ENCODE measurements at places on chromosomes 4 and X.

DNA sequence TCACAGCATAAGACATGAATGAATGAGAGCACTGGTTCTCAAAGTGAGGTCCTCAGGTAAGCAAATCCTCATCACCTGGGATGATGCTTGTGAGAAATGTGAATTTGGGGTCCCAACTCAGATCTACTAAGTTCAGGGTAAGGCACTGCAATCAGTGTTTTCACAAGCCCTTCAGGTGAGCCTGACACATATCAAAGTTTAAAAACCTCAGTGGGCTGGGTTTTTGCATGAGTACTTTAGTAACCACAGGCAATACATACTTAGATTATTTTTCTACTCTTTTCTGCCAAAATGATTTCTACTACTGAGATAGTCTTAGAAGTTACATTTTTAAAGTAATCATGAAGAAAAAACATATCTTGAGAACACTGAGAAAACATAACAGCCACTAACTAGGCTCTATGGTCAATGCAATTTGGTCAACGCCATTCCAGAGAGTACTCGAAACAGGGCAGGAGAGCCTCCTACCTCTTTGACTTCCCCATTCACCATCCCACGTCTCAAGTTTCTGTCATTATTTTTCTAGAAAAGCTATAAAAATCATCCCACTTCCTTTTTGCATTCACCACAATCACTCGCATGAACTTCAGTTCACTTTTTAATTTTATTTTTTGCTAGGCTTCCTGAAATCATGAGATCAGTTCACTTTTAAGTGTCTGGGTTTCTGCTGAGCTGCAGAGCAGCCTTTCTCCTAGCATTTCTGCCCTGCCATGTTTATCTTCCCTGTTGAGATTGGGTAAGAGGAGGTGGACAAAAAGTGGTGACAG is 73.8 kb downstream of the MFAP3L start:
- DNase-seq: no peak

DNA sequence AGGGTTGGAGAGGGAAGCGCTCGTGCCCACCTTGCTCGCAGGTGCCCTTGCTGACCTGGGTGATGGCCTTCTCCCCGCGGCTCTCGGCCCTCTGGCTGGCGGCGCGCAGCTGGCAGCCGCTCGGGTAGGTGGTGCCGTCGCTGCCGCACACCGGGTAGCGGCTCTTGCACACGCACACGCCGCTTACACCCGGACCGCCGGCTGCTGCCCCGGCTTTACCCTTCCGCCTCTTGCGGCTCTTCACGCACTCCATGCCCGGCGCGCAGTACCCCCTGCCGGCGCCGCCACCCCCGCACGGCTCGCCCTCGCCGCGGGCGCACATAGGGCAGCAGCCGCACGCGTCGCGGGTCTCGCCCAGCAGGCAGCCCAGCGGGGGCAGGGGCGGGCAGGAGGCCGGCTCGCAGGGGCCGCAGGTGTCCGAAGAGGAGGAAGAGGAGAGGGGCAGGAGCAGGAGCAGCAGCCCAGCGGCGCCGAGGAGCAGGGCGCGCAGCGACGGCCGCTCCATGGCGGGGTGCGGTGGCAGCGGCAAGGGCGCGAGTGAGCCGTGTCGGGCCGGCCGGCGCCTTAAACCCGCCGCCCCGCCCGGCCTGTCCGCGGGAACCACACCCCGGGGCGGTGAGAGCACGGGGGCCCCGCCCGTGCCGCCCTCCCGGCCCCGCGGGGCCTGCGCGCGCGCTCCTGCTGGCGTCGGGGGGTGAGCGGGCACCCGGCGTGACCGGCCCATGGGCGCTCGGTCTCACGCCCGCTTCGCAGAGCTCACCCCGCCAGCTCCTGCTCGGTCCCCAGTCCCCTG is at the start of gene IGFBP7:
Gene IGFBP7 (minus strand): TSS at position 539 of the 793 bp plus-strand sequence. CDS start 34 bp downstream, at position 505.
- DNase-seq: no peak

GRCh38 chrX:71998836-71999509 is 88.3 kb downstream of the NHSL2 start:
- DNase-seq: no peak

DNA sequence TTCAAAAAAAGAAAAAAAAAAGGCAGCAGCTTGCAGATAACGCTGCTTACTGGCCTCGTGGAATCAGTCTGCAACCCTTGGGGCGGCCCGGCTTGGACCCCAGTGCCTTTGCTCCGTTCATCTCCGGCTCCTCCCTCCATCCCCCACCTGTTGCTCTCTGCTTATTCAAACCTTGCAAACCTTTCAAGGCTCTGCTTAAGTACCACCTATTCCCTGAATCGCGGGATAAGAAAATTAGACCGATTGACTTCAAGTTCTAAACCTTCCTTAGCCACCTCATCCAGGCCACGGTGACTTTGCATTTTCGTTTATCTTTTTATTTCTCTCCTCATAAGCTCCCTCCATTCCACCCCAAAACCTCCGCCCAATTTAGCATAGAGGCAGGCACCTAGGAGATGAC is 1.4 kb upstream of the PHKA1 start:
- DNase-seq: no peak

- peak; percentile 28 for DNase-seq
Measured at GRCh38 chrX:15143050-15143824, 126.6 kb downstream of the ASB9 start.

DNA sequence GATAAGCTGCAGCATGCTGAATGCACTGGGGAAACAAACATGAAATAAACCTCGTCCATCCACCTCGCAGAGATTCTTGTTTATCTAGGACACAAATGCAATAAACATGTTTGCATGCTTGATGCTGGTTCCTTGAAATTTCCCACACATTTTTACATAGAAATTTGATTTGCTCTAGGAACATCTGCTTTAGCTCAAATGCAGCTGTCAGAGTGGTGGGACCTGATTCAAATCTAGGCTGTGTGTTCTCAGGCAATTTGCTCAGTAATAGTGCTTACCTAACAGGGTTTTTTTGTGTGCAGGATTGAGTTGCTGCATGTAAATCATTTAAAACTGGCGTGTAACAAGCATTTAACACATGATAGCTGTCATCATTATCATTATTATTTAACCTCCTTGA is 293.1 kb downstream of the QDPR start:
- DNase-seq: no peak

DNA sequence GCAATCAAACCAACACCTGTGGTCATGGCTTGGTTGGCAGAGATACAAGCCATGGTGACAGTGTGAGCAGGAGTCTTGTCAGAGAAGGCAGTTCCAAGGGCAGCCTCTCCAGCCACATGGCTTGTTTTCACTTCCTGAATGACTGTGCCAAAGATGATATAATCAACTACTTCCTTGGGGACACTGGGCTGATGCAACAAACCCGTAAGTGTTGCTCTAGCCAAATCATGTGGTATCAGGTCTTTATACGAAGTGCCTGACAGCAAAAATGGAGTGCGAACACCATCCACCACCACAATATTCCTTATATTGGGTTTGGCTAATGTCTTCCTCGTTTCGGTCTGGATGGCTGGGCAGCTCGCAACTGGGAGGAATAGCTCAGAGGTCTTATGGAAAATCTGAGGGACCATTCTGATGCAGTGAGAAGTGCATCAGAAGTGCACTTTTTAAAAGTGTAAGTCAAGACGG is 922.0 kb downstream of the NLGN4X start:
- peak; percentile 0 for DNase-seq

- DNase-seq: no peak
Measured at GRCh38 chr4:114229706-114230105, 250.3 kb upstream of the ARSJ start.

DNA sequence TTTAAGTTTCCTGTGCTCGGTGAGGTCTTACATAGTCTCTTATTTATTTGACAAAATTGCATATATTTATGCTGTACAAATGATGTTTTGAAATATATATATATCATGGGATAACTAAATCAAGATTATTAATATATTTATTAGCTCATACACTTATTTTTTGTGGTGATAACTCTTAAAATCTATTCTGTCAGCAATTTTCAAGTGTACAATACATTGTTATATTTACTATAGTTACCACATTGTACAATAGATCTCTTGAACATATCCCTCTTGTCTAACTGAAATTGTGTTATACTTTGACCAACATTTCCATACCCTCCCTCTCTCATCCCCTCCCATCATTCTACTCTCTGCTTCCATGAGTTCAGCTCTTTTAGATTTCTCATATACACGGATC is 516.6 kb upstream of the LCORL start:
- no peak for DNase-seq

DNA sequence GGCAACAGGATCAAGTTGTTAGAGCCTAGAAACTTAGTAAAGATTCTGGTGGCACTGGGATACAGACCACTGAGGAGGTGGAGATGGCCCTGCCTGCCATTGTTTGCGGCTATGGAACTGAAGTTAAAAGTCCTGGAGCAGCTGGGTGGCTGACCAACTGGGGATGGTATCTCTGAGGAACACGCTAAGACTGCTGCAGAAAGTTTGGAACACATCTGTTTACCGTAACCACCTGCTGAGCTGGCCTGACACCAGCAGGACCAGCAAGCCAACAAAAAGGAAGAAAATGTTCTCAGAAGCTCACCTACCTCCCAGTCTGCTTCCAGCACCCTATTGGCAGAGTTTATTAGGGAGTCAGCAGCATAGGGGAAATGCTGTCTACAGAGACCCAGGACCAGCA is 17.4 kb upstream of the PACRGL start:
- DNase-seq: no peak

DNA sequence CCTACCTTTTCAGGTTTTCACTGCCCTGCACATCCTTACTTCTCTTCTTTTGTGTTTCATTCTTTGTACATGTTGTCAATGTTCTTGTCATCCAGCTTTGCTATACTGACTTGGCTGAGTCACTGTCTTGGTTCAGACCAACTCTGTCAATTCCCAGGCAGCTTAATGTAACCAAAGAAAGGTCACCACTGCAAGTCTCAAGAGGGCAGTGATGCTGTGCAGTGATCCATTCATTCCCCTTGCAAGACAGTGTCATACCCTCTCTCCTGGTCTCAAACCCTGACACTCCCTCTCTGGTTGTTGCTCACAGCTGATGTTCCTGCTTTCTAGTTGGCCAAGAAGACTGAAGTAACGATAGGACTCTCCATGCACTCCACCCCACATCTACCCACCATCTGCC is 17.5 kb downstream of the RAB39B start:
- DNase-seq: no peak

DNA sequence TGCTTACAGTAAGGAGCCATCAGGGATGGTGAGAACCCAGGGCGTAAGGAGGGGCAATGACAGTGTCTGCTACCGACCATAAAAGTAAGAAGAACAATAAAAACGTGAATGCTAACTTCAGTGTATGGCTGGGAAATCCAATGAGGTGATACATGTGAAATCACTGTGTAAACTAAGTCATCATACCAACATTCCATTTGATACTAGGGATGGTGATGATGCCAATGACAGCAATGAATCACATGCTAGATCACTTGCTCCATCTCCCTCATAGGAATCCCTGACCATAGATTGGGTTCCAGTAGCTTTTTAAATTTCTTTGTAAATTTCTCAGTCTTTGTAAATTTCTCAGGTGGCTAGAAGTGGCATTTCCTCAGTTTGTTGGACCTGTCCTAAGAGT is 146.3 kb downstream of the SMIM20 start:
- DNase-seq: peak; percentile 10

DNA sequence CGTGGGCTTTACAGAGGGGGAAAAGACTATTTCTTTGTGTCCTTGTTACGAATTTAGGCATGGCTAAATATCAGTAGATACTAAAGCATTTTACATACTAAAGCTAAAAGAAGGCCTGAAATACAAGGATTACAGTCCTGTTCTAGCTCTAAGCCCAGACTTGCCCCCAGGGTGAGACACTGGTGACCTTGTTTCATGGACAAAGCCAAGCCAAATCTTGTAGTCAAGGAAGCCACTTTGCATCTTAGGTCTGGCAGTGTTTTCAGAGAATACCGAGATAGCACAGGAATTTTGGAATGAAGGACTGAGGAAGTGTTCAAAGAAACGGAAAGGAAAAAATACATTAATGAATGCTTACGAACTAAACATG is 733 bp upstream of the G3BP2 start:
- no peak for DNase-seq

DNA sequence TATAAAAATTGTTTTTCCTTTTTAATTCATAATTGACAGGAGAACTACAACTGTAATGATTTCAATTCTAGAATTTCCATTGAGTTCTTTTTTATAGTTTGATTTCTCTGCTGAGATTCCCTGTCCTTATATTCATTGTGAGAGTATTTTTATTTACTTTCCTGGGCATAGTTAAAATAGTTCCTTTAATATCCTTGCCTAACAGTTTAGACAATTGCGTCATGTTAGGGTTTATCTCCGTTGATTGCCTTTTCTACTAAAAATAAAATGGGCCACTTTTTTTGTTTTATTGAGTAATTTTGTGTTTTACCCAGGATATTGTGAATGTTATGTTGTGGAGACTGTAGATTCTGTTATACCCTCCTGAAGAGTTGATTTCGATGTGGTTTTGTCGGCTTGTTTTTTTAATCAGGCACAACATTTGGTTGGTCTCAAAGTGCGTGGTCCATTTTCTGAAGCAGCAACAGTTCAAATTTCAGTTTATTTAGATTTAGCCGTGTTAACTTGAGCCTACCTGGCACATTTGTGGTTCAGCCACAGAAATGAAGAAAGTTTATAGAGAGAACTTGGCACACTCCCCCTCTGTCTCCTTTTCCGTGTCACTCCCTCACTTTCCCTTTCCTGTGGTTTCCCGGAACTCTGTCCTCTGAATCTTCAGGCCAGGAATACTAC is 16.0 kb upstream of the PRRG1 start:
- DNase-seq: no peak

GRCh38 chr4:84501202-84501503 is 2.1 kb upstream of the NKX6-1 start:
- DNase-seq: no peak

- DNase-seq: no peak
Measured at GRCh38 chrX:71282514-71283402, 677 bp upstream of the NONO start.

GRCh38 chrX:106875151-106875550 is 28.0 kb downstream of the RIPPLY1 start:
- DNase-seq: no peak

DNA sequence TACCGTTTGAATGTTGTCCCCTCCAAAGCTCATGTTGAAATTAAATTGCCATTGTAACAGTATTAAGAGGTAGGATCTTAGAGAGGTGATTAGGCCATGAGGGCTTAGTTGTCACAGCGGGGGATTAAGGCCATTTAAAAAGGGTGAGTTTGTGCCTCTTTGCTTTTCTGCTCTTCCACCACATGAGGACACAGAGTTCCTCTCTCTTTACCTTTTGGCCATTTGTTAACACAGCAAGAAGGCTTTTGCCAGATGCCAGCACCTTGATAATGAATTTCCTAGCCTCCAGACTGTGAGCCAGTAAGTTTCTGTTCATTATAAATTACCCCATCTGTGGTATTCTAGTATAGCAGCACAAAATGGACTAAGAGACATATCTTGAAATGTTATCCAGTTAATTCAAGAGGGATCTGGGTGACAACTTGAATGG is 7.8 kb upstream of the HERC3 start:
- DNase-seq: no peak

DNA sequence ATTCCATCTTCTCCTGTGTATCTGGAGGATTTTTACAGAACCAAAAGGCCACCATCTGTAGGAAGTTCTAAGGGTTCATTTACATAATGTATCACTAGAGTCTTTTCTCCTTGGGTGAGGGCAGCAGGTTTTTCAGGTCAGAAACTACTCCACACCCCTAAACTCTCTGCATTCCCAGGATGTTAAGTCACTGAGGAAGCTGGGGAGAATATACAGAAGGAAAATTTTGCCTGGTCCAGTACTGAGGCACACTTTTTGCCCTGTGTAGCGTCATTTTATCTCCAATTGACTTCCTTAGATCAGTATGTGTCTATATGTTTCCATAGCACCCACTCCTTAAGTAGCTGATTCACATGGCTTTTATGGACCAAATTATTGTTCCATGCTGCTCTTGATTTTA is 17.0 kb downstream of the XKRX start:
- DNase-seq: no peak

- no peak for DNase-seq
Measured at GRCh38 chr4:57184378-57185029, 74.3 kb upstream of the IGFBP7 start.

All from fibroblast of upper back skin (primary cell).